ENCODE measurements at places on chromosomes 7 and 10.

- DNase-seq, result no peak
Observed at GRCh38 chr10:107013258-107014006, 151.1 kb downstream of the SORCS1 start.

DNA sequence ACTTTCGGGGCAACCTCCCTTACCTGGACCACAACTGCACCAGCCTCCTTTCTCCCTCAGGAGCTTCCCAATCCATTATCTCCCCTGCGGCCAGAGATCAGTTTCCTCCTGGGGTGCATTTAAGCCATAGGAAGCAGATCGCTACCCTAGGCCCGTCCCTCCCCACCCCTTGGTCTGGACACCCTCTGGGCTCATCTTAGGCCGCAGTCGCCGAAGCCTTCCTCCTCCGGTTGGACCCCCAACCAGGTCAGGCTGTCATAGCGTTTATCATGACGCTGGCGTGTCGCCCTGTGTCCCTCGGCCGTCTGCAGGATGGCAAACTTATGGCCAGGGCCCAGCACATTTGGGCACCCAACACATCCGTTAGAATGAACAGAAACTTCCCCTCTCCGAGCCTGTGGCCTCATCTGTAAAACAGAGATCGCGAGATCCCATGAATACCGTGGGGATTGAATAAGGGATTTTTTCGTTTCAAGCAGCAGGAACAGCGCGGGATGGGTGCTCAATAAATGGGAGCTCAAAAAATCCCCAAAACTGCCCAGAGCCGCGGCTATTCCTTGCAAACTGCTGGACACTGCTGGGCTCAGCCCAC, 669 bp upstream of the AP5Z1 start:
- no peak for DNase-seq

DNA sequence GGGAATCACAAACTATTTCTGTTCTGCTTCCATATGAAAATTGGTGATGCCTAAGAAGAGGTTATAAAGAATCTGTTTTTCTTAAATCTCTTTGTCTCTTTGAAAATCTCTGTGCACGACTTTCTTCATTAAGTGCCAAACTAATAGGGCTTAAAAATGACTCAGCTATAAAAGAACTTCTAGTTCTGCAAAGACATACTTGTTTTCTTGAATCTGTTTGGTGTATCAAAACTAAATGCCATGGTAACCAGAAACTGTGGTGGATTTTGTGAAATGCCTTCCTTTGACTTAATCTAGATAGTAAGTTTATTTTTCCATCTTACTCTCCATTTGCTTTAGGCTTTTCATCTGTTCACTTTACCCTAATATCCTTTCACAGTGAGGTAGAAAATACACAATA, 417.8 kb downstream of the PARD3 start:
- DNase-seq, result no peak

GRCh38 chr10:24756283-24756682, 32.6 kb upstream of the ARHGAP21 start:
- DNase-seq, result no peak

- no peak for DNase-seq
Observed at GRCh38 chr7:20338285-20338684, 7.6 kb downstream of the ITGB8 start.

GRCh38 chr10:12081879-12082557, 13.3 kb downstream of the DHTKD1 start:
- no peak for DNase-seq

GRCh38 chr10:297567-297966, 162.3 kb downstream of the ZMYND11 start:
- no peak for DNase-seq

- DNase-seq, result no peak
Observed at GRCh38 chr7:11206177-11206899, 232.7 kb downstream of the PHF14 start.

DNA sequence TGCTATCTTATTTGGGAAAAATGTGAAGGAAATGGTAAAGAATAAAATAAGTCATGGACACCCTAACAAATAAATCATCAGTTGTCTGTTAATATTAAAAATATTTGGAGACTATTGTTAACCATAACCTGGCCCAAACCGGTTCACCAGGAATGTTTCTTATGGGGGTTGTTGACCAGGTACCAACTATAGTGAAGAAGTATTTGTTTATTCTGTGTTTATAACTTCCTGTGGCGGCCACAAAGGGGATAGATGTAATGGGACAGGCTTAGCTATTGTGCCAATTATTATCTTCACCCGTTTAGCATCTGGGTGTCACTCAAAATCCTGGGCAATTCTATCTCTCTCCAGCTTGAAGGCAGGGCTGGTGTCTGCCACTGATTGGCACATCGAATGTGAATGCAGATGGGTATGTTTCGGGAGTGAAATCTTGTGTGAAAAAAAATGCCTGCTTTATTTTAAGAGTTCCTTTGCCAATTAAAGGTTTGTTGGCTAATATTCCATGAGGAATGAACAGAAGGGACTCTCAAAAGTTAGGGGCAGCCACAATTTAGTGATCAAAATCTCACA, 500.9 kb downstream of the ARL4A start:
- no peak for DNase-seq

DNA sequence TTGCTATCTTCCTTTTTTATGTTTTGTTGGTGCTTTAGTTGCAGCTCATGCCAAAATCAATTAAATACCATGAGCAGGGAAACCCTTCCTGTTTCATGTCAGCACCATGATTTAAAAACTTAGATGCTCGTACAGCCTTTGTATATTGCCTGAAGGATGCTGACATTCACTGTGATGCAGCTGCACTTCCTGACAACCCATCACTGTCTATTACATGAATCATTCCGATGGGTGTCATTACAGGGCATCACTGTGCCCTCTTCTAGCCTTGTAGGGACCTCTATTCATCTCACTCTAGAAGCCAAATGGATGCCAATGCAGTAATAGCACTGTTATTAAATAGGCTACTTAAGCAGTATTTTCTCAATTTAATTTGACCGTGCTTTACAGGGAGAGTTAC, 18.3 kb upstream of the ITGB1 start:
- DNase-seq, result no peak

DNA sequence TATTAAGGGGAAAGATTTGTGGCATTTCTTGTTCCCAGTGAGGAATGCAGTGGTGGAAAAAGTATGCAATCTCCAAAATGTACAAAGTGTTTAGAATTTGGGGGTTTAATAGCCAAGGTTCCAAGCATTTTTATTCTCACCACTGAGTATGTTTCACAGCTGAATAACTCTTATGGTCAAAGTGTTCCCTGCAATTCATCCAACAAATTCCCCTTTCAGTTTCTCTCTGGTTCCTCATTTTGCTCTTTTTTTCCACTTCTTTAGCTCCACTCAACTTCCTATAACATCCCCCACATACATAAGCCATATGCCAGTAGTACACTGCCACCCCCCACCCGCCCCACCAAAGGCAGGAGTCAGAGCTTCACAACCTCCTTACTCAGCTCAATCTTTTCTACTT, 4.6 kb downstream of the HECW1 start:
- no peak for DNase-seq

GRCh38 chr10:3528271-3528670, 256.7 kb downstream of the KLF6 start:
- no peak for DNase-seq

DNA sequence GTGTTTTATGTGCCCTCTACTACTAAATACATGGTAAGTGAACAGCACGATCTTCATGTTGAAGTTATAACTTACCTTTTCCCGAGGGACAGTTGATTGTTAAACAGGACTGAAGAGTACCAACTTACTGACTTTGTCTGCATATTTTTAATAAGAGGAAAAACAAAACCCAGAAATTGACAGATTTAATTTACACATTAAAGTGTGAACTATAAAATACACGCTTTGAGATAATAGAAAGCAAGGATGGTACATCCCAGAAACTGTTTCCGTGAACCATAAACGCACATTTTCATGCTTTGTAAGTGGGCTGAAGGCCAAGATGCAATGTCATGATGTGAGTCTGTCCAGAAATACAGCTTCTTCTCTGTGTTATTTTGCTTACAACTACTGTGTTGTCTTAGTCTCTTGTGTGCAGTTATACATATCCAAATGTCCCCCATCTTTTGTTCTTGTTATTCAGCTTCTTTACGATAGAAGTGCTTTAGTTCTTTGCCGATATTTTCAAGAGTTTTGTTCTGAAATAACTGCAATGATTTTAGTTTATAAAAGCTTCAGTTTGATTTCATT, 190.1 kb downstream of the MLLT10 start:
- DNase-seq, result no peak

GRCh38 chr7:114639451-114639850, 224.8 kb downstream of the FOXP2 start:
- DNase-seq, result no peak

DNA sequence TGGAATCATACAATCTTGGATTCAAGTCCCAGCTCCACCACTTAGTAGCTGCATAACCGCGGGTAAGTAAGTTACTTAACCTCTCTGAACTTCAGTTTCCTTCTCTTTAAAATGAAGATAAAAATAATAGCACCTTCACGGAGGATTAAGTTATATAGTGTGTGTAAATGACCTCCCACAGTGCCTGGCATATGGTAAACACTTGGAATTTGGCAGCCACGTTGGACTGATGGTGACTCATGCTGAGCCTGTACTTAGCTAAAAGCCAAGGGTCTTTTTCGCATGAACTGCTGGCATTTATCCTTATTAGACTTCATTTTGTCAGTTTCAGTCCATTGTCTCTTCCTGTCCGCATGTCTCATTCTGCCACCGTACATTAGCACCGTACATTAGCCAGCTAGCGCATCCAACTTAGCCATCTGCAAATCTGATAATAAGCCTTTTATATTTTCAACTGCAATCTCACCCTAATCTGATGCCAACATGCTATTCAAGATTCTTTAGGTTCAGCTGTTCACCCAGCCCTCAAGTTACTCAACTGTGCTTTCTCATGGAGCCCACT, 11.2 kb downstream of the SLC13A4 start:
- no peak for DNase-seq

GRCh38 chr10:27319752-27320431, 79.3 kb upstream of the ACBD5 start:
- no peak for DNase-seq

- no peak for DNase-seq
Observed at GRCh38 chr7:22855049-22855392, 32.4 kb upstream of the TOMM7 start.

DNA sequence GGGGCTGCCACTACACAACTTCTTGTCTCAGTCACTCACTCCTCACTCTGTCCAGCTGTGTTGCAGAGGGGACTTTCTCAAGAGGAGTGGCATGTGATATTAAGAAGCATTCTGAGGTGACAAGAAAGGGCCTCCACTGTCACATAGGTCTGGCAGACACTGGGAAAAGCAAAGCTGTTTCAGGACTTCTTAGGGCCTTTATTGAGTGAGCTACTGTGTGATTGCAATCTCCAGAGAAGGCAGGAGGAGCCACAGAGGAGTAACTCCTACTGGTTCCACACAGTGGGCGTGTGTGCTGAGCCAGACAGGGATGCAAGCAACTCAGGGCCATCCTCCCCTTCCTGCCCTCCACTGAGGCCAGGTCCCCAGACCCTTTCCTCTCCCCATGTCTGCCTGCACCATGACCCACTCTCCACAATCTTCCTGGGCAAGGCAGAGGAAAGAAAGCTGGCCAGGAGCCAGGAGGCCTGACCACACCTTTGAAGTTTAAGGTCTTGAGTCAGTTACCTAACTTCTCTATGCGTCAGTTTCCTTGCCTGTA, 262.0 kb upstream of the ZMIZ1 start:
- no peak for DNase-seq

GRCh38 chr10:66102756-66103155, 823.1 kb upstream of the LRRTM3 start:
- no peak for DNase-seq

DNA sequence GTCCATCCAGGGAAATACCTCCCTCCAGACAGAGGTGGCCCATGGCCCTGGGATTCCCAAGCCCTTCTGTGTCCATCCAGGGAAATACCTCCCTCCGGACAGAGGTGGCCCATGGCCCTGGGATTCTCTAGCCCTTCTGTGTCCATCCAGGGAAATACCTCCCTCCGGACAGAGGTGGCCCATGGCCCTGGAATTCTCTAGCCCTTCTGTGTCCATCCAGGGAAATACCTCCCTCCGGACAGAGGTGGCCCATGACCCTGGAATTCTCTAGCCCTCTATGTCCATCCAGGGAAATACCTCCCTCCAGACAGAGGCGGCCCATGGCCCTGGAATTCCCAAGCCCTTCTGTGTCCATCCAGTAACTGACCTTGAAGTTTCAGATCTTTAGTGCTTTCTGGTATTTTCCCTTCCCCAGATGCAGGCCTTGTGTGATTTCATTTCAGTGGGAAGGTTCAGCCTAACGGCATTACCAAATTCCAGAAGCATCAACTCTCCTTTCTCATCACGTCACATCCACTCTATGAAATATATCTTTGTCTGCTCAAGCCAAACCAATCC, 28.8 kb upstream of the DIP2C start:
- DNase-seq, result no peak

- no peak for DNase-seq
Observed at GRCh38 chr7:94050046-94050445, 45.9 kb upstream of the BET1 start.

DNA sequence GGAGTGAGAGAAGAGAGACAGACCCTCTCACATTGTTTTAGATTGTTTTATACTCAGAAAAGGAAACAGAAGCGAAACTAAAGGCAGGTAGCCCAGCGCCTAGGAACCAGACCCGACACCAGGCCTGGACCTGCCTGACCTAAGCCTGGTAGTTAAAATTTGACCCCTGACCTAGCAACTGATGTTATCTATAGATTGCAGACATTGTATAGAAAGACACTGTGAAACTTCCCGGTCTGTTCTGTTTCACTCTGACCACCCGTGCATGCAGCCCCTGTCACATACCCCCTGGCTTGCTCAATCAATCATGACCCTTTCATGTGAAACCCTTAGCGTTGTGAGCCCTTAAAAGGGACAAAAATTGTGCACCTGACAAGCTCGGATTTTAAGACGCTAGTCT, 31.6 kb downstream of the VIPR2 start:
- no peak for DNase-seq

- no peak for DNase-seq
Observed at GRCh38 chr10:64075604-64076003, 554.4 kb downstream of the REEP3 start.

- no peak for DNase-seq
Observed at GRCh38 chr10:123564631-123565030, 101.5 kb upstream of the GPR26 start.

DNA sequence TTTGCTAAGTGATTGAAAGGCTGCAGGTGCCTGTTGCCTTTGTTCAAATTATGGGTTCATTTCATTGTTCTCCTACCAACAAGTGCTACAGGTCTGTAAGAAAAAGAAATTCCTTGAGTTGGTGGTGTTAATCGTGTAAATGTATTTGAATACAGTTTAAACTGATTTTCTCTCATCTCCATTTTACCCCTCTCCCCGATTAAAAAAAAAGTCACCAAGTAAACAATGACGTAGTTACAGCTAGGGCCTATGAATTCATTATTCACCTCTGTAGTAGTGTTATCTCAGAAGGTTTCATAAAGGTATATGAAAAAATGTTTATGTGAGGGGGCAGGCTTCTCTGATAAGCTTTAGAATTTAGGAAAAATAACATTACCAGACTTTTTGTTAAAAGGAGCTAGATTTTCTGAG, 1.1 kb downstream of the REEP3 start:
- DNase-seq, result no peak

- no peak for DNase-seq
Observed at GRCh38 chr10:28709001-28709710, 31.8 kb downstream of the BAMBI start.

Data from activated naive CD4-positive, alpha-beta T cell (primary cell).